Activated CD4-positive, alpha-beta T cell treated with anti-CD3 and anti-CD28 coated beads, Interleukin-2, amount 50 U/mL, for 48 hours (primary cell): ENCODE measurements at places on chromosomes 12 and 14.

- DNase-seq = no peak
These were observed 70.9 kb upstream of the OTX2 start for GRCh38 chr14:56881181-56881580.

DNA sequence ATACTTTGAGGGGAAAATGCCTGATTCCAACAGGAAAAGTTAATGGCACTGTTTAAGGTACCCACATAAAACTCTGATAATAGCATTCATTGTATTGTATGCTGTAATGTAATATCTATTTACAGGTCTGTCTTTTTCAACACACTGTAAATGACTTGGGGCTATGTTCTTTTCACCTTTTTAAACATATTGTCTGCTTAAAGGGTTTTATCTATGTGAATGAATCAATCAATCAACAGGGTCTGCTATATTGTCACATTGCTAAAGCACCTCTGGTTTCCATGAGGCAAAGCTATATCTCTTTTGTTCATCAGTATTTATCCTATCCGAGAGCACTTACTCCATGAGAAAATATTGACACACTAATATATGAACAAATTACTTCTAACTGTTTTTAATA is 288.0 kb downstream of the SLC6A15 start:
- no peak for DNase-seq

GRCh38 chr12:53067993-53068770 is 11.0 kb downstream of the SPRYD3 start:
- DNase-seq = no peak

- DNase-seq = no peak
These were observed 137.1 kb downstream of the MON2 start for GRCh38 chr12:62603811-62604098.
